SK-N-SH treated with all-trans-retinoic acid at 6 μM for 48 hours (cell line): ENCODE measurements at places on chromosomes 7 and 10.

GRCh38 chr10:124552691-124553276 lies 91.2 kb downstream of the LHPP start:
- ATAC-seq: no peak

DNA sequence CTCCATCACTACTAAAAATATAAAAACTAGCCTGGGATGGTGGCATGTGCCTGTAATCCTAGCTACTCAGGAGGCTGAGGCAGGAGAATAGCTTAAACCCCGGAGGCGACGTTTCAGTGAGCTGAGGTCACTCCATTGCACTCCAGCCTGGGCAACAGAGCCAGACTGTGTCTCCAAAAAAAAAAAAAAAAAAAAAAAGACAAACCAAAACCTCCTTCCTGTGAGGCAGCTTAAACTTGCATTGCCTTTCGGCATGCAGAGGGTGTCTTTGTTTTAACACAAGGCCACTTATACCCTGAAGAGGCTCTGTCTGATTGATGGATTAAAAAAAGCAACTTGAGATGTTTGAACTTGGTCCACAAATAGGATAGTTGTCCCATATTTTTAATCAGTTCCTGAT lies 128.4 kb upstream of the RSU1 start:
- peak; percentile 20 for ATAC-seq

DNA sequence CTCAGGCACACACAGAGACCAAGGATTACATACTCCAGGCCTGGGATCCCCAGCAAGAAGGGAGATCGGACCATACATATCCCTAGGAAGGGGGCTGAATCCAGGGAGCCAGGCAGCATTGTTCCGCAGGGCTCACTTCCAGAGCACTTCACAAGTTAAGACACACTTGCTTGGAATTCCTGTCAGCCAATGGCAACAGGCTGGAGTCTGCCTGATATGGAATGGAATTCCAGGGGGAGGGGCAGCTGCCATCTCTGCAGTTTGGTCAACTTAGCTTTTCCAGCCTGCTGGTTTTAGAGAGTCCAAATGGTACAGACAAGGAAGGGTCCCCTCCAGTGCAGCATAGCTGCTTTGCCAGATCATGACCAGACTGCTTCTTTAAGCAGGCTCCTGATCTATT lies 290.0 kb upstream of the GLI3 start:
- no peak for ATAC-seq

DNA sequence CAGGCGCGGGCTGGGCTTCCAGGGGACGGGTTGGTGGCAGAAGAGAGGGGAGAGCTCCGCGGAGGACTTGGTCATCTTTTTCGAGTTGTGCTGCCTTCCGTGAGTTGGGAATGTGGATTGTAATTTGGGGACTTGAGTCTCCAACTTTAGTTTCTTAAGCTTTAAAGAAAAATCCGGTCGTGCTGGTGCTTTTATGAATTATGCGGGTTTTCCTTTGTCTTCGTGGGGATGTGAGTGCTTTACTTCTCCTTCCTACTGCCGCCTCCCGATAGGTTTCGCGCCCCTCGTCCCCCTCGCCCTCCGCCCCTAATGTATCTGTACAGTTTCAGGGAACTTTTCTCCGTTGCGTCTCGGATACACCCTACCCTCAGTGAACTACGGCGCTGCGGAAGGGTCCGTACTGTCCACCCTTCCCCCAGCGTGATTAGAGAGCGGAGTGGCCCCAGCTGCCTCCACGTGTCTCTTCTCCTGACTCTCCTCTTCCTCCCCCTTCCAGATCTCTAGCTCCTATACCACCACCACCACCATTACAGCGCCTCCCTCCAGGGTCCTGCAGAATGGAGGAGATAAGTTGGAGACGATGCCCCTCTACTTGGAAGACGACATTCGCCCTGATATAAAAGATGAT lies 649 bp downstream of the SCD start:
- peak; percentile 13 for ATAC-seq

GRCh38 chr10:110864662-110865140 lies 7.0 kb upstream of the PDCD4 start:
- no peak for ATAC-seq

GRCh38 chr7:101543242-101543766 lies 85.8 kb downstream of the MYL10 start:
- no peak for ATAC-seq

DNA sequence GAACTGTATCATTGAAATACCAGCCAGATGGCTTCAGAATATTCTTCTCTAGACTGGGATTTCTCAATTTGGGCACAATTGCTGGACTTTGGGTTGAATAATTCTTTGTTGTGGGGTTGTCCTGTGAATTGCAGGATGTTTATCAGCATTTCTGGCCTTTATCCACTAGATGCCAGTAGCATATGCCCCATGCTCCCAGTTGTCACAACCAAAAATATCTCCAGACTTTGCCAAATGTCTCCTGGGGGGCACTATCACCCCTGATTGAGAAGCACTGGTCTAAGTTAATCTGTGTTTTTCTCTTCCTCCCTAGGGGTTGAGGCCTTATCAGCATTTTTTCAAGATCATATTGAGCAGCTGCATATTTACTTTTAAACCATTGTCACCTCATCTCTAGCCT lies 204.9 kb upstream of the SP8 start:
- no peak for ATAC-seq

- no peak for ATAC-seq
Observed at GRCh38 chr10:123634221-123634620, 31.9 kb upstream of the GPR26 start.

GRCh38 chr7:98134420-98135228 lies 28.0 kb downstream of the LMTK2 start:
- no peak for ATAC-seq

- ATAC-seq: peak; percentile 86
Observed at GRCh38 chr7:101882005-101882421, 64.6 kb downstream of the CUX1 start.

DNA sequence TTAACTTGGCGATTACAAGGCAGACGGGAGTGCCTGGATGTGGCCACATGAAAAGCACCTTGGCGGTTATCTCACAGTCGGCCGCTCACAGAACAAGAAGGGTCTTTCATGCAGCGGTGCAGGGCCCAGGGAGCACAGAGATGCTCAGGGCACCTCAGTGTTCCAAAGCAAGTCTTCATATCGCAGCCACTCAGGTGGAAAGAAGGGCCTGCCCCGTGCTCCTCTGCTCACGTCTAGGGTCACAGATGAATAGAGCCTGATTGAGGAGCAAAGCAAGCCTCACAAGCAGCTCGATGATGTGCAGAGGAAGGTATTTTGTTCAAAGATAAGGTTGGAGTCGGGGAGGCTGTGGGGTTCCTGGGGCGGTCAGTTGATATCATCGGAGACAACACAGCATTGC lies 297.8 kb downstream of the WDR11 start:
- no peak for ATAC-seq

GRCh38 chr7:127976056-127976737 lies 55.0 kb downstream of the LRRC4 start:
- ATAC-seq: no peak

DNA sequence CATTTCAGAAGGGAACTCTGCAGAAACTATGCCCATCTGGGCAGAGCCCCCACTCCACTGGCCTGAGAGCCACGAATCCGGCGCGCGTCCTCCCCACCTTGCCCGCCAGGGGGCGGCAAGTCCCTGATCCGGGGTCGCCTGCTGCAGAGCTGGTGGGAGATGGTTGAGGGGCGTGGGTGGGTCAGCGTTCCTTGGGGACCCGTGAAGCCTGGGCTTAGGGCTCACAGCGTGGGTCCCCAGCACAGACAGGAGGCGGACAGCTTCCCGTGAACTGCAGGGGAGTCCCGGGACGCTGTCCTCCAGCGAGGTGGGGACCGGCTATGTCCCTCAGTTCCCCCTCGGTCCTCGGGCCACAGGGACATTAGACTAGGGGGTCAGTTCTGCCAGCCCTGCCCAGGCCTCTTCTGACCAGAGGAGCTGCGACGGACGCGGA lies 585 bp upstream of the POP7 start:
- ATAC-seq: peak; percentile 87

GRCh38 chr10:74882427-74882826 lies 56.0 kb downstream of the KAT6B start:
- ATAC-seq: no peak

GRCh38 chr10:113666682-113667252 lies 2.9 kb upstream of the NRAP start:
- ATAC-seq: peak; percentile 24; the same call in 2 of the 3 replicates

- ATAC-seq: peak; percentile 40; the same call in 1 of the 3 replicates
Observed at GRCh38 chr10:73501651-73502050, 5.8 kb upstream of the PPP3CB start.

- no peak for ATAC-seq
Observed at GRCh38 chr10:77959384-77959783, 32.8 kb upstream of the DLG5 start.

- ATAC-seq: no peak
Observed at GRCh38 chr7:20030417-20030816, 186.8 kb downstream of the MACC1 start.

- no peak for ATAC-seq
Observed at GRCh38 chr7:149772956-149773434, 393 bp downstream of the ZNF467 start.

GRCh38 chr7:33870120-33870519 lies 35.2 kb upstream of the BMPER start:
- ATAC-seq: no peak

- ATAC-seq: no peak
Observed at GRCh38 chr10:116437076-116437692, 9.5 kb downstream of the PNLIPRP3 start.

GRCh38 chr7:22481726-22482125 lies 18.3 kb downstream of the STEAP1B start:
- ATAC-seq: no peak

DNA sequence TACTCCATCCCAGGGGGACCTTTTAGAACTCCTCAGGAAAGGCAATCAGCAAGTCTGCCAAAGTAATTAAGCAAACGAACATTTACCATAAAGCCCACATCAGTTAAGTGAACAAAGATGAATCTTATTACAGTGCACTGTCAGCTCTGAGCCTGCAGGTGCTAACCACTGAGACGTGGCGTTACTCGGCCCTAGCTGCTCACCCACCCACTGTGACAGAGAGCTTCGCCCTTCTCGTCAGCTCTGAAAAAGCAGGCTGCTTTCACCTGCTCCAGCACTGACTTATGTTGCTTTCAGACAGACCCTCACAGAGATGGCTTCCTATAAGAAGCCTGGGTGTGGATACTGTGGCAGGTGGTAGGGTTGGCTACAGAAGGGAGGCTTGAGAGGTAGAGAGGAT lies 57.7 kb upstream of the KCNIP2 start:
- no peak for ATAC-seq

- ATAC-seq: no peak
Observed at GRCh38 chr10:23614483-23614882, 175.6 kb downstream of the OTUD1 start.

GRCh38 chr7:94050046-94050445 lies 45.9 kb upstream of the BET1 start:
- no peak for ATAC-seq

GRCh38 chr7:55432939-55433784 lies 68.0 kb downstream of the LANCL2 start:
- ATAC-seq: peak; percentile 71

- peak; percentile 13; the same call in 2 of the 3 replicates for ATAC-seq
Observed at GRCh38 chr7:471191-471865, 48.3 kb downstream of the PDGFA start.

GRCh38 chr7:17320102-17320497 lies 21.6 kb downstream of the AHR start:
- ATAC-seq: no peak

- ATAC-seq: no peak
Observed at GRCh38 chr7:10076660-10077300, 896.9 kb upstream of the PHF14 start.

DNA sequence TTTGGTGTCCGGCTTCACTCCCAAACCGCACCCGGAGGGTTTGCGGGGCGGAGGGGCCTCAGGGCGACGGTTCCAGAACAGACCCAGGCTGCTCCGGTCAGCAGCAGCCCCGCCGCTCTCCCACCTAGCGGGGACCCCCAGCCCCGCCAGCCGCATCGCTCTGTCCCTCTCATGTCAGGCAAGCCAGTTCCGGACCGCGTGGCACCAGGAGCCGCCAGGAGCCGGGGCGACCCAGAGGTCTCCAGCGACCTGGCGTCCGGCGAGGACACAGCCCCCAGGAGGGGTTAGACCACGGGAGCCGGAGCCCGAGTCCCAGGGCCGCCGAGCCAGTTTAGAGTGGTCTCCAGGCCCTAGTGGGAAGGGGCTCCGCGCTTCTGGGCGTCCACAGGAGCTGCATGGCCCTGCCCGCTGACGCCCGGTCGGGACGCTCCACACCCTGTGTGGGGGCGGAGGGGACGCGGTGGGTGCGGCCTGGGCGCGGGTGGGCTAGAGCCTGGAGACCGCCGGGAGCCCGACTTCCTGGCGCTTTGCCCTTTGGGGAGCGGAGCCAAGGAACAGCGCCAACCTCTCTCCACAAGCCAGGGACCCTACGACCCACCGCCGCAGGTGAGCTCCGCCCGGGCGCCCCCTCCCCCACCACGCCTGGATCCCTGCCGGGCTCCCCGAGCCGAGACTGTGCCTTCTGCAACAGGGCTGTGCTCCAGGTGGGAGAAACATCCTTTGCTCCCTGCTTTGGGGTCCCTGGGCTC lies 43.4 kb downstream of the ZNF117 start:
- peak; percentile 52 for ATAC-seq

GRCh38 chr7:16357921-16358320 lies 63.4 kb downstream of the CRPPA start:
- peak; percentile 37; the same call in 1 of the 3 replicates for ATAC-seq
